ENCODE measurements at places on chromosomes 1 and 21.

DNA sequence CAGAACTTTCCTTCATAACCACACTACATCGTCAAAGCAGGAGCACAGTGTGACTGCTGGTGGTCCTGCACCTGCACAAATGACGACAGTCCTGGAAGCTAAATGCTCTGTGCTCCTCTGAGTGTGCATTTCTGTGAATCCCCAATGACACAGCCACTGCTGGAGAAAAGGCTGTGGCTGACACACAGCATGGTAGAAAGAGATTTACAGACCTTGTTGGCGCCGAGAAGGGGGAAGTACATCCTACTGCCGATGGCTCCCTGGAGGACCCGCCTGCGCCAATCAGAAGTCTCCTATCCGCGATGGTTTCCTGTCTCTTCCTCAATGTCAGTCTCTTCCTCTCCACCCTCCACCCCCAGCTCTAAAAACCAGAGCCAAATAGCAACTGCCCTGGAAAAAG, 115.4 kb upstream of the RAB4A start:
- DNase-seq, result no peak

DNA sequence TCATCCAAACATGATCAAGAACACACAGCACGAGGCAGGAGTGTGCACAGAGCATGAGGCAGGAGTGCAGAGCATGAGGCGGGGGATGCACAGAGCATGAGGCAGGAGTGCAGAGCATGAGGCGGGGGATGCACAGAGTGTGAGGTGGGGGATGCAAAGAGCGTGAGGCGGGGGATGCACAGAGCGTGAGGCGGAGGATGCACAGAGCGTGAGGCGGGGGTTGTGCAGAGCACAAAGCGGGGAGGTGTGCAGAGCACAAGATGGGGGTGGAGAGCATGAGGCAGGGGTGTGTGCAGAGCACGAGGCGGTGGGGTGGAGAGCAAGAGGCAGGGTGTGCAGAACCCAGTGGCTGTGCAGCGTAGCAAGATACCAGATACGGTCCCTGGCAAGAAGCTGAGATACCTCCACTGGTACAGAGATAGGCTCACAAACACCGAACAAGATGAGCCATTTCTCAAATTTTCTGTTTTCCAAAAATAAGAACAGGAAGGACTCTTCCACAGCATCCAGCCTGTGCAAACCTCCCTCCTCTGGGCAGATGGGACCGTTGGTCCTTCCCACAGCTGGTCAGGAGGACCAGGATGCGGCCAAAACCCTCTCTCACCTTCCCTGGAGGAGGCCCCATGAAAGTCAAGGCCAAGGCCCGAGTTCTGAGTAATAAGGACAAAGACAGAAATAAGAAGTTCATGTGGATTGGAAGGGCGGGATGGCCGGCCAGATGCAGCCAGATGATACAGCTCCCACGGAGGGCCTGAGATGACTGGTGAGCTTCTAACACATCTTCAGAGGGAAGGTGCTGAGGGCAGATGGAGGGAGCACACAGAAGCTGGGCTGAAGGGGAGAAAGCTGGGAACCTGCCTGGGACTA, 12.0 kb downstream of the SPATC1L start:
- DNase-seq, result no peak

DNA sequence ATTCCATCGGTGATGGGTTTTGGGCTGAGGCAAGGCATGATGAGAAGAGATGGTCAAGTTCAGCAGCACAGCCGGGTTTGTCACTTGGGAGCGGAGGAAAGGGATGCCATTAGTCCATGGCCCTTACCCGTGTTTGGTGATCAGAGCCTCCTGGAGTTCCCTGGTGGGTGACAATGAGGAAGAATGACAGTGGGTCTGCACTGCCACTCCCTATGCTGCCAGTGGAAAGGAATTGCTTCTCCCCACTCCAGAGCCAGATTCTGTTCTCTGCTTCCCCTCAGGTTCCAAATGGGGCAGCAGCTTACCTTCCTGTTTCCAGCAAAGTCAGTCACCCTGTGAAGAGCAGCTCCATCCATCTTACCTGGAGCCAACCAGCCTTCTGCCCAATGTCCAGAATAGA, 393.1 kb downstream of the PTPRU start:
- no peak for DNase-seq

DNA sequence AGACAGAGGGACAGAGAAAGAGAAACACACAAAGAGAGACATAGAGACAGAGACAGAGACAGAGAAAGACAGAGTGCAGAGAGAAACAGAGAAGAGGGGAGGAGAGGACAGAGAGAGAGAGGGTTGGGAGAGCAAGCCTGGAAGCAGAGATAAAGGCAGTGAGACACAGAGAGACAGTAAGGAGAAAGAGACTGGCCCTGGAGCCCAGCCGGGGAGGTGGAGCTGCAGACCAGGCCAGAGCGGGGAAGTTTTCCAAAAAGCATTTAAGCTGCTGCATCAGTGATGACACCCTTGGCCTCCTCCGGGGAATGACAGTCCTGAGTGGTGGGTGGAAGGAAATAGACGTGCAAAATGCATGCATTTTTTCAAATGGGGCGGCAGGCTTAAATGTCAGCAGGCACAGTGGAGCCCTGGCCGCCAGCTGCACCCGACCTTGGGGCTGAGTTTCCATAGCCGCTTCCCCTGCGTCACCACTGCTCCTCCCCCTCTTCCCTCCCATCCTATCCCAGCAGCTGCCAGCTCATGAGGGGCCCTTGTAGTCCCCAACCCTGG, 95.4 kb upstream of the KLHDC7A start:
- DNase-seq, result no peak

GRCh38 chr1:224879162-224879803, 50.2 kb upstream of the DNAH14 start:
- DNase-seq, result no peak

GRCh38 chr1:40105028-40105427, 8.0 kb upstream of the PPT1 start:
- no peak for DNase-seq

- no peak for DNase-seq
Observed at GRCh38 chr1:43358121-43358745, 548 bp upstream of the CDC20 start.

DNA sequence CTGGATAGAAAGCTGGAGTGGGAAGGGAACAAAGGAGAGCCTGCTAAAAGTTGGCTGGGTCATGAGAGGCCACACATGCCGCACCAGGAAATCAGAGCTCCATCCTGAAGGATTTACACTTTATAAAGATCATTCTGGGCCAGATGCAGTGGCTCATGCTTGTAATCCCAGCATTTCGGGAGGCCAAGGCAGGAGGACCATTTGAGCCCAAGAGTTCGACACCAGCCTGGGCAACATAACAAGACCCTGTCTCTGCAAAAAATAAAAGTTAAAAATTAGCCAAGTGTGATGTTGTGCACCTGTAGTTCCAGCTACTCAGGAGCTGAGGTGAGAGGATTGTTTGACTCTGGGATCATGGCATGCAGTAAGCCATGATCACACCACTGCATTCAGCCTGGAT, 28.7 kb upstream of the RASAL2 start:
- DNase-seq, result no peak

GRCh38 chr1:156947127-156947526, 26.7 kb downstream of the LRRC71 start:
- no peak for DNase-seq

GRCh38 chr1:41501581-41501980, 17.1 kb upstream of the EDN2 start:
- no peak for DNase-seq

DNA sequence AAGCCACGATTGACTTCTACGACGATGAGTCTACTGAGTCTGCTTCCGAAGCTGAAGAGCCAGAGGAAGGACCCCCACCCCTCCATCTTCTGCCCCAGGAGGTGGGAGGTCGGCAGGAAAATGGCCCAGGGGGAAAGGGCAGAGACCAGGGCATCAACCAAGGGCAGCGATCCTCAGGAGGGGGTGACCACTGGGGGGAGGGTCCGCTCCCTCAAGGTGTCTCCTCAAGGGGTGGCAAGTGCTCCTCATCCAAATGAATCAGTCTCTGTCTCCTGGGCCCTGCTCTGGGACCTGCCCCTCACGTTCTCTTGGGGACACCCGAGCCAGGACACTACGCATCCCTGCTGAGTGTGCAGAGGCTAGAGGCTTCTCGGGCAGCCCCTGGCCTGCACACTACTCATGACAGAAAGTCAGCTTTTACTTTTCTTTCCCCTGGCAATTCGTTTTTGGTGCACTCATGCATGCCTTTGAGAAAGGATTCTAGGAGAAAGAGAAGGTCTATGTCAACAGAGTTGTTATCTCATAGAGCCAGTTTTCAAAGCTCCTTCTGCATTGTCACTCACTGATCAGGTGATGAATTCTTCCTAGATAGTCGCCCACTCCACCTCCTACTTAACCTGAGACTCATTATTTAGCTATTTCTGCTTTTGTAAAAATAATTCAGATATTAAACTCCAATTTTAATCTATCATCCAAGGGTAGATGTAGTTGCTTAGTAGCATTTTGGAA, 11.6 kb downstream of the RIPPLY3 start:
- no peak for DNase-seq

GRCh38 chr1:246113555-246114095, 393.5 kb downstream of the SMYD3 start:
- DNase-seq, result no peak

DNA sequence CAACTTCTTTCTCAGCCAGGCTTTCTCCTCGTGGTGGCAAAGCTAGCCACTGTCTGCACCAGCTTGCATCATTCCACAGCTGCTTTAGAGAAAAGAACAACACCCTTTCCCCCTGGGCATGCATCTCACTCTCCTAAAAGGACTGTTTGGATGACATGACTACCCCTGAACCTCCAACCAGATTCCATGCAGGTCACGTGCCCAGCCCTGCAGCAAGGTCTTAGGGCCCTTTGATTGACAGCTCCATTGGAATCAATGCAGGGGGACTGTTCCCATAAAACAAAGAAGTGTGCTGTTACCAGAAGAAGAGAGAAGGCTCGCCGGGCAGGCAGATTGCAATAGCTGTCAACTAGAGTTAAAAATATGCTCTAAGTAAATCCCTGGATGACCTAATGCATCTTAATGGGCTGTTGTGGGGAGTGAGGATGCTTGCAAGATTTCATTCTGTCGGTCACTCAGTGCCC, 24.4 kb downstream of the KCNA2 start:
- DNase-seq, result no peak

DNA sequence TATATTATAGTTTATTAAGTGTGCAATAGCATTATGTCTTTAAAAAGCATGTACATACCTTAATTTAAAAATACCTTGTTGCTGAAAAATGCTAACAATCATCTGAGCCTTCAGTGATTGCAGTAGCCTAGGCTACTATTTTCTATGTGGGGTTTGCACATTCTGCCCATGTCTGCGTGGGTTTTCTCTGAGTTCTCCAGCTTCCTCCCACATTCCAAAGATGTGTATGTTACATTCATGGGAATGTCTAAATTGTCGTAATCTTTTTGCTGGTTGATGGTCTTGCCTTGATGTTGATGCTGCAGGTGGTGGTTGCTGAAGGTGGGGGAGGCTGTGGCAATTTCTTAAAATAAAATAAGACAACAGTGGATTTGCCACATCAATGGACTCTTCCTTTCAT, 12.5 kb downstream of the AADACL3 start:
- DNase-seq, result no peak

DNA sequence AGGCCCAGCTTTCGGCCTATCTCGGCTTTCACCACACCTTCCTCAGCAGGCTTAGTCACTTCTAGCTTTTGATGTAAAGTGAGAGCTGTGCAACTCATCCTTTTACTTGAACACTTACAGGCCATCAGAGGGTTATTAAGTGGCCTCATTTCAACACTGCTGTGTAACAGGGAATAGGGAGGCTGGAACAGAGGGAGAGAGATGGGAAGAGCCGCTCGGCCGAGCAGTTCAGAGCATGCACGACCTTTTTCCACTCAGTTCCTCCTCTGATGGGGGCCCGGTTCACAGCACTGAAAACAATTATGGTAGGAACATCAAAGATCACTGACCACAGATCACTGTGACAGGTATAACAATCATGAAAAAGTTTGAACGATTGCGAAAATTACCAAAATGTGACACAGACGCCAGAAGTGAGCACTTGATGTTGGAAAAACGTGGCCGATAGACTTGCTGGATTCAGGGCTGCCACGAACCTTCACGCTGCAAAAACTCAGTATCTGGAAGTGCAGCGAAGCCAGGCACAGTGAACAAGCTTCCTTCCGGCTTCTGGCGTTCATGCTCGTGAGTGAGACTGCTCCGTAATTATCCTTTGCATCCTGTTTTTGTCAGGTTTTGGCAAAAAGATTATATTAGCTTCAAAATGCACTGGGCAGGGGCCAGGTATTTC, 28.6 kb downstream of the AGPAT3 start:
- no peak for DNase-seq

GRCh38 chr1:154265586-154265985, 6.8 kb upstream of the HAX1 start:
- DNase-seq, result no peak

- DNase-seq, result no peak
Observed at GRCh38 chr1:54698346-54698745, 17.3 kb upstream of the TTC4 start.

DNA sequence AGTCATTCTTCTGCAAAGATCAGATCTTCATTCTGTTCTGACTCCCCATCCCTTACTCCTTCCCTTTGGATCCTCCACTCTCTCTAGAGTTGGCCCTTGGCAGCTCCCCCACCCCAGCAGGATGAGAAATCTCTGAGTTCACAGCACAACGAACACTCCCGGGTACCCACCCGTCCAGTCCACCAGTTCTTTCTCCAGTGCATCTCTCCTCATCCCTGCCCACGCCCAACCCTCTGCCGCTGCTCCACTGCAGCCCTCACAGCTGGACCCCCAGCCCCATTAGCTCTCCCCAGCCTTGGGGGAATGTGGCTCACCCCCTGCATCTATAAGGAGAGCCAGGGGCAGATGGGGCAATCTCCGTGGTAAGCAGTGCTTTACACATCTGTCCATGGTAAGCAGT, 125.7 kb downstream of the MATN1 start:
- DNase-seq, result no peak
